ENCODE measurements at places on chromosomes 3 and 15. TPM values are rescaled to one million over a fixed set of nuclear protein-coding genes. Genes with fewer than 3 reads are reported as not detected.

The LIPC gene
- 1.1 TPM for polyA plus RNA-seq

The TERB2 gene
- not detected for polyA plus RNA-seq

The GRAMD1C gene
- 0.75 TPM for polyA plus RNA-seq

The SPINT1 gene
- 2.0 TPM for polyA plus RNA-seq

The IQCF5 gene
- not detected for polyA plus RNA-seq

The KCNMB3 gene
- 1.7 TPM for polyA plus RNA-seq

The ATP8B4 gene
- 8.7 TPM for polyA plus RNA-seq

The ZPLD1 gene
- polyA plus RNA-seq = 0.34 TPM

The EPHB1 gene
- polyA plus RNA-seq = 2.7 TPM
